ENCODE measurements at places on chromosomes 6 and 20. TPM values are rescaled to one million over a fixed set of nuclear protein-coding genes. Genes with fewer than 3 reads are reported as not detected.

The WFDC12 gene
- not detected for total RNA-seq

The LCA5 gene
- total RNA-seq, result 1.8 TPM

The GSTA1 gene
- total RNA-seq, result 160 TPM

The PTGIS gene
- total RNA-seq, result 6.3 TPM

The GNMT gene
- 140 TPM for total RNA-seq
